GM12865 (cell line): ENCODE measurements at places on chromosomes 12 and 14.

- DNase-seq = no peak
Observed at GRCh38 chr12:120767071-120768024, 41.7 kb downstream of the ACADS start.

DNA sequence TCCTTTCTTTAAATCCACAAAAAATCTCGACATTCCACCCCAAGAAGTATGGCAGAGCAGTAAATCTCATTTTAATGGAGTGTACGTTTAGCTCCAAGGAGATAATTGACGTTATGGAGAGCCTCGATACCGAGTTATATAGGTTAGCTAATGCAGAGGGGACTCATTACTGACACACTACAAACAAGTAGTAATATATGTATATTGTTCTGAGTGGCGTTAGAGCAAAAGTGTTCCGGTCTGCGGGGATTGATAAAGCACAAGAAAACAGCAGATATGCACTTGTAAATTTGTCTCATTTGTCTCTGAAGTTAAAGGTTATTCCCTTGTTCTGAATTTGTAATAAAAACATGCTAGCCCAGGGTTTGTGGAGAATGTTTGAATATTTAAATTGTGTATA is 84.1 kb downstream of the BCL11B start:
- DNase-seq = no peak

- DNase-seq = no peak
Observed at GRCh38 chr12:33437598-33437997, 2.0 kb downstream of the SYT10 start.

DNA sequence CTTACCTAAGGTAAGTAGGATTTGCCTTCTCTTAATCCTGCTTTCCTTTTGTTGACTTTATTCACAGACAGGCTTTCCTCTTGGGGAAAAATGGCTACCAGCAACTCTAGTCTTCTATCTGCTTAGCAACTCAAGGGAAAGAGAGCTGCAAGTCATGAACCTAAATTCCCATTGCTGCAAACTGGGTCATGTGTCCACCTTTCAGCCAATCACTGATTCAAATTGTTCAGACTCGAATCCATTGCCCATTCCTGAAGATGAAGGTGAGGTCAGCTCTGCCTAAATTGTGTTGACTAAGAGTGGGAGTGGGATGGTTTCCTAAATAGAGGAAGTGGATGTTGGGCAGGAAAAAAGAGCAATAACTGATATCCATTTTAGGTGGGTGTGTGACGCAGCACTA is 7.7 kb downstream of the FBXW8 start:
- DNase-seq = no peak

DNA sequence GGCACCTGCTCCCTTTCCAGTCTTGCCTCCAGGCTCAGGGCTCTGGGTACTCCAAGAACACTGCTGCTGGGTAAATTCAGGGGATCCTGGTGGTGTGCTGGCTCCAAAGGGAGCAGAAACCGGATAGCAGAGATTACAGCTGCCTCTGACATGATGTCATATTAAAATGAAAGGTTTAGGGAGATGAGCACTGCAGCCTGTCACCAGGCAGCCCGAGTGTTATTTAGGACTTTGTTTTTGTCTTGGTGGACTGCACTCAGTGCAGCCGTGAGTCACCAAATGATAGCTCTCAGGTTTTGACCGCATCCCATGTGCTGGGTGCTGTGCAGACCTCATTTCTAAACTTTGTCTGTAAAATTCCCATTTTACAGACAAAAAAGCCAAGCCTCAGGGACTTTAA is 266.0 kb upstream of the CRY1 start:
- no peak for DNase-seq

- no peak for DNase-seq
Observed at GRCh38 chr12:127143020-127143419, 1124.0 kb upstream of the TMEM132C start.

DNA sequence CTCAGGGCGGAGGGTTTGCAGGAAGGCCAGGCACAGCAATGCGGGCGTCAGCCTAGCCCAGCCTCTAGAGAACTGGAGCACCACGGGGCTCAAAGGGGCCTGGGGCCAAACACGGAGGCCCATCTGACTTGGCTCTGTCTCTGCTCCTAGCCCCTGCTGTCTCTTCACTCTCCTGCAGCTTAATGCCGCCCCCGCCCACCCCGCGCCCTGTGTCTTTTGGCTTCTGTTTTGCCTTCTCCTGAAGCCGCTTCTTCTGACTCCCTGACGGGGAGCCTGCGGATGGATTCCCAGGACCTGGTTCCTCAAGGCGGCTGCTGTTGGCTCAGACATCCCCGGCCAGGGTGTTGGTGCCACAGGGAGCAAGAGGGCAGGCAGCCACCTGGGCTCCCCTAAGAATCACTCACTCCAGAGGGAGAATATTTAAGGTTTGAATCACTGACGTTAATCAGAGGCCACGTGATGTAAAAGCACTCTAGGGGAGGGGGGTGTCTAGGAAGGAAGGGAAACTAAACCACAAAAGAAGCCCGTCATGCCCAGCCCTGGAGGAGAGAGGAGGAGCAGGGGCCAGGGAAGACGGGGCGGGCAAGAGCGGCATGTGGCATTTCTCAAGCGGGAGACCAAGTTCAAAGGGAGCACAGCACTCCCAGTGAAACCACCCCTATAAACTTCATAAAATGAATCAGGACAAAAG is 36.9 kb upstream of the PRMT8 start:
- no peak for DNase-seq

- no peak for DNase-seq
Observed at GRCh38 chr14:43012817-43013216, 1406.1 kb downstream of the LRFN5 start.

DNA sequence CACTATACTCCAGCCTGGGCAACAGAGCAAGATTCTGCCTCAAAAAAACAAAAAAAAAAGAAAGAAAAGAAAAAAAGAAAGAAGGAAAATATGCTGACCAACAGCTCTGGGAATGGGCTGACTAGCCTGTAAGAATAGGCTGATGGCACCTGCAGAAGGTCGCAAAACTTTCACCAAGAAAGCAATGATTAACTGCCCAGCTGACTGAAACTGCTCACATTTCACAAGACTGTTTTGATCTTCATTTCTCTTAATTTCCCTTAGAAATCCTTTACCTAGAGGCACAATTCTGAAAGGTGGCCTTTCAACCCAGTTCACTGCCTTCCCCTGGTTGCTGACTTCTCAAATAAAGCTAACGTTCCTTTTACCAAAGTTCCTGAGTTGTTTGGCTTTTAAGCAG is 12.4 kb downstream of the BEST3 start:
- no peak for DNase-seq

DNA sequence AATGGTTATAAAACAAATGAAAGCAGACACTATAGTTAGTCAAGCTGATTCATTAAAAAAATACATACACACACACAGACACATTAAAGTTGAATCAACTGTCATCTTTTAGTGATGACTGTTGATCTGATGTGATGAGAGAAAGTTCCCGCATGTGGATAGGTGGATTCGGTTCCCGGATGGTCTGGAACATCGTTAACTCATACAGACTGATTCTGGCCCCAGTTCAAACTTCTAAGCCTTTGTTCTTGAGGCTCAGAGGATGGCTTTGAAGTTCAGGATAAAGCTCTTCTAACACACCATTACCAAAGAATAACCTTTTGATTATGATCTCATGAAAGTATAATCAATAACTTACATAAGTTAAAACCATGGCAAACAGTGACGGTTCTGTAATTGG is 27.5 kb downstream of the WIF1 start:
- DNase-seq = no peak

GRCh38 chr12:34396006-34396860 is 373.9 kb downstream of the ALG10 start:
- no peak for DNase-seq
